ENCODE measurements at places on chromosomes 16 and 17.

DNA sequence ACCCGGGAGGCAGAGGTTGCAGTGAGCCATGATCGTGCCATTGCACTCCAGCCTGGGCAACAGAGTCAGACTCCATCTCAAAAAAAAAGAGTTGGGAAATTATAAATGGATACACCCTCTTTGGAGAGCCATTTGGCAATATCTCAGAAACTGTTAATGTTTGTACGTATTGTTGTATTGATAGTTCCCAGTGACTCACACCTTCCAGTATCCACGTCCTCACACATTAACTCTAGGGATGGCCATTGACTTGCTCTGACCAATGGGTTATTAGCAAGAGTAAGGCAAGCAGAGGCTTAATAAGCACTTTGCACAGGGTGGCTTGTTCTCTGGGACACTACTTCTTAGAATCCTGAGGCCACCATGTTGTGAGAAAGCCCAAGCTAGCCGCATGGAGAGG lies 107.6 kb upstream of the LHX1 start:
- no peak for DNase-seq

DNA sequence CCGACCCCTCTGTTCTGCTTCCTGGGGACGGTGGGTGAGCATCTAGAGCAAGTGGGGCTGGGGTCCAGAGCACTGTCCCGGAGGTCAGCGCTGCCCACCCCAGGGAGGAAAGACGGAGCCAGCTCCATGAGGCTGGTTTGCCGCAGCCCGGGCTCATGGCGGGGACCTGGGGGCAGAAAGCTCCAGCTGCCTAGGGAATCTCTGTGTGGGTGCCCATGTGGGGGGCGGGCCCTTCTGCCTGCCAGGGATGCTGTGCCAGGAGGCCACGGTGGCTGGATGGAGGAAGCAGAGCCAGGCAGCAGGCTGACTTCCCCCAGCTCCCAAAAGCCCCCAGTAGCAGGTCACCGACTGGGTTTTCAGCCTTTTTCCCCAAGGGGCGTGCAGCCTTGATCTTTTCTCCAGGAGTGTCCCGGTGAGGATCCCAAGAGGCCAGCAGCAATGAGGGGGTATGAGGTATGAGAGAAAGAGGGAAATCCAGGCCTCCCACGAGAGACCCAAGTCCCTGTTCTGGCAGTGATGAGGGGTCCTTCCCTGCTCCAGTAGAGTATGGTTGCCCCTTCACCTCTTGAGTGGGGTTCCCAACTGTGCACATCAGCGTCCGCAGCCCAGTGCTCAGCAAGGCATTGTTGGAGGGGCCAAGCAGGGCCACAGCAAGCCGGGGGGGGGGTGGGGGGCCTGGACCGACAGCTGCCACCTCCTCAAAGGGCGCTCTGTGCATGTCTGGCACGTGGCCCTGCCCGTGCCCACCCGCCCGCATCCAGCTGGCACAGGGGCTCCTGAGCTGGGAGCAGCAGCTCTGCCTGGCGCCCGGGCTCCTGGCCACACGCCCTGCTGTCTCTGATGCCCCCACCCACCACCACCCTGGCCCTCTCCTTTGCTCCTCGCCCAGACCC lies 15.6 kb upstream of the BCAR1 start:
- DNase-seq: no peak

- no peak for DNase-seq
Measured at GRCh38 chr17:20094777-20095176, 85.6 kb downstream of the SPECC1 start.

DNA sequence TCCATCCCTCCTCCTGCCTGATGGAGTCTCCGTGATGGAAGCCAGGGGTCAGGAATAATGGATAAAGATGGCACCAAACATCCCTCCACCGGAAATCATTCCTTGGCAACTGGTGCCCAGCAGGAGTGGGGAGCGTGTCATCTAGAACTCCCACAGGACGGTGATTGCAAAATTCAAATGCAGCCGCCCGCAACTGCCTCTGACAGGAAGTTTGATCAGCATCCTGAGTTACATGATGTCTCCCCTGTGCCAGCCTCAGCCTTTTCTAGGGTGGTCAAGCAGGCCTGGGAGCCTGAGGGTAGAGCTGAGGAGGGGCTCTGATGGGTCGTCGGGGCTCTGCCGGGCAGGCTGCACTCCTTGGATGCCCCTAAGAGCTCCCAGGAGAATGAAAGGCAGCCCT lies 52.8 kb downstream of the GSG1L start:
- DNase-seq: no peak

DNA sequence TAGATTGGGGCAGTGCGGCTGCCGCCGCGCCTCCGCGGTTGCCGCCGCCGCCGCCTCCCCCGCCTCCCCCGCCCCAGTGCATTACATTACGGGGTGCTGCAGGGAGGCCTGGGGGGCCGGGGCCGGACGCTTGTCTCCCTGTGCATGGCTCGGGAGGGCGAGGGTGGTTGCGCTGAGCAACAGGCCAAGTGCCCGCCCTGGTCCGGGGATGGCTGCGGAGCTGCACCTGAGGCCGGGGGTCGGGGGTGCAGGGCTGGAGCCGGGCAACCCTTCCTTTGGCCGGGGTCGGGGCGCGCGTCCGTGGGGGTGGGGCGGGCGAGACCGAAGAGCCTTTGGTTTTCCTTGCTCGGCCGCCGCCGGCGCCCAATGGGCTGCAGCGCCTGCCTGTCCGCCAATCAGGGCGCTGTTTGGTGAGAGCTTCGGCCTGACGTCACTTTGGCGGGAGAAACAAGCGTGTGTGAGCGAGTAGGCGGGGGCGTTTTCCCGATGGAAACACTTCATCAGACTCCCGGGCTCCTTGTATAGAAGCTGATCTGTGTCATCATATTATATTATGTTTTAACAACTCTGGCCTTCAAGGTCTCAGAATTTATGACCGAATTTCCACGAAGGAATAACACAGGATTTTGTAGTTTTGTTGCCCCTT lies 941 bp upstream of the FBXL20 start:
- peak; percentile 89 for DNase-seq

GRCh38 chr17:16007439-16007838 lies 7.8 kb downstream of the TTC19 start:
- no peak for DNase-seq

- no peak for DNase-seq
Measured at GRCh38 chr16:21103941-21104860, 46.4 kb downstream of the DNAH3 start.

Measured in fibroblast of the conjunctiva (primary cell).